ENCODE measurements at places on chromosomes 6 and 20.

DNA sequence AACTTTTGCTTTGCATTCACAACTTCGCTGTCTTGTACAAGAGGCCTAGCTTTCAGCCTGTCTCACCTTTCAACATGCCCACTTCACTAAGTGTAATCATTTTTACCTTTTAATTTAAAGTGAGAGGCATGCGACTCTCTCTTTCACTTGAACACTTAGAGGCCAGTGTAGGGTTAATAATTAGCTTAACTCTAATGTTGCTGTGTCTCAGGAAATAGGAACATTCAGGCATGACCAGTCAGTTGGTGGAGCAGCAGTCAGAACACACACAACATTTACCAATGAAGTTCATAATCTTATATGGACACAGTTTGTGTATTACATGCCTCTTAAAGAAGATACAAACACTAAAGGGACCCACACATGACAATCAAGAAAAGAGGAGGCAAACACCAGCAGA is 47.6 kb downstream of the HTR1B start:
- no peak for DNase-seq

DNA sequence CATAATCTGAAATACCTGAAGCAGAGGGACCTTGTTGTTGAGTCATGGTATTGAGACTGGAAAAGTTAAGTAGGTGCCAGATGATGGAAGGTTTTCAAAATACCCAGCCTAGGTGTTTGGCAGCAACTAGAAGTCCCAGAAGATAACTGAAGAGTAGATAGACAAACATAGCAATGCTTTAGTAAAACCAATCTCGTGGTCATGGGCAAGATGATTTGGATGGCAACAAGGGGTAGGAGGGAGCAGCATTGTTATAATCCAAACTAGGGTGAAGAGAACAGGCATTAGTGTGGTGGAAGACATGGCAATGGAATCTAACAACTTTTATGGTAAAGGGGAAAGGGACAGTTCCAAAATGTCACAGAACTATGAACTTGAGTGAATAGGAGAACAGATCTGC is 2.3 kb downstream of the FILIP1 start:
- DNase-seq, result no peak

DNA sequence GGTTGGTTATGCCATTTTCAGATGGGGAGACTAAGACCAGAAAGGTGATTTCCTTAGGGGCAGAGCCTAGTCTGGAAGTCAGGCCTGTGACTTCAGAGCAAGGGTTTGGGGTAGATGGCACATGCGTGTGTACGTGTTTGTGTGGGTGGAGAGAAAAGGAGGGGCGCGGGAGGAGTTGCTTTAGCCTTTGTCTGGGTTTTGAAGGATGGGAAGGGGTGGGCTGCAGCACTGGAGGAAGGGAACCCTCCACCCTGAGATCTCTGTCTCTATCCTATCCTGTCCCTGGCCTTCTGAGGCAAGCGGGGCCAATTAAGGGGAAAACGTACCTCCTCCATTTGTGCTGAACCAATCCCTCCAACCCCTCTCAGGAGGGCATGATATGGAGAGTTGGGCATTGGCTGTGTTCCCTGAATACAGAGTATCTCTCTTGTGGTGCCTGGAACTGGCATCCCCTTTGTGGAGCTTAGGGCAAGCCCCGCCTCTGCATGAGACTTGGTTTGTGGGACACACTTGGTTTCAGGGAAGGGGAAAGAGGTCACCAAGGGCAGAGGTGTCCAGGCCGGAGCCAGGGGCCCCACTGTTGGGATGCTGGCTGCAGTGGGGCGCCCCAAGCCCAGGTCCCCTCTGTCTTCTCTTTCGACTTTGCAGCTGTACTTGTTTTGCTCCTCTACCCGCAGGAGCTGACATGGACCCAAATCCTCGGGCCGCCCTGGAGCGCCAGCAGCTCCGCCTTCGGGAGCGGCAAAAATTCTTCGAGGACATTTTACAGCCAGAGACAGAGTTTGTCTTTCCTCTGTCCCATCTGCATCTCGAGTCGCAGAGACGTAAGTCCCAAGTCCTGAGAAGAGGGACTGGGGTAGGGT is at the start of gene DBNDD2:
DBNDD2 (plus strand) TSS at position 507 of the 863 bp plus-strand sequence; CDS start at position 686, 179 bp downstream.
- no peak for DNase-seq

DNA sequence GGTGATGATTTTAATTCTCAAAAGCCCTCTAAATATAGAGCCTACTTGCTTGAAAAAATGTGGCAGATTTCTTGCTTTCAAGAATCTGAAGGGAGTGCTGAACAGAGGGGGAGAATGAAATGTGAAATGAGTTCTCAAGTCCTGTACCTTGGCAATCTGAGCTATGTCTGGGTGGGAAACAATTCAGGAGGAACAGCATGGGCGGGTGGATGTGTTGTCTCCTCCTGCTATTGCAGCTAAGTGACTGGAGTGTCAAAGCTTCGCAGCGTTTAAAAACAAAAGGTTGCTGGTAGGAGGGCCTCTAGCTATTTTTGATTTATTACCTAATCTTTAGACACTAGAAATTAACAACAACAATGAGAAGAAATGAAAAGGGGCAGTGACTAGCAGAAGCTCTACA is 102.5 kb upstream of the ARG1 start:
- DNase-seq, result no peak

- DNase-seq, result no peak
Measured at GRCh38 chr6:36546308-36546919, 865 bp downstream of the STK38 start.

DNA sequence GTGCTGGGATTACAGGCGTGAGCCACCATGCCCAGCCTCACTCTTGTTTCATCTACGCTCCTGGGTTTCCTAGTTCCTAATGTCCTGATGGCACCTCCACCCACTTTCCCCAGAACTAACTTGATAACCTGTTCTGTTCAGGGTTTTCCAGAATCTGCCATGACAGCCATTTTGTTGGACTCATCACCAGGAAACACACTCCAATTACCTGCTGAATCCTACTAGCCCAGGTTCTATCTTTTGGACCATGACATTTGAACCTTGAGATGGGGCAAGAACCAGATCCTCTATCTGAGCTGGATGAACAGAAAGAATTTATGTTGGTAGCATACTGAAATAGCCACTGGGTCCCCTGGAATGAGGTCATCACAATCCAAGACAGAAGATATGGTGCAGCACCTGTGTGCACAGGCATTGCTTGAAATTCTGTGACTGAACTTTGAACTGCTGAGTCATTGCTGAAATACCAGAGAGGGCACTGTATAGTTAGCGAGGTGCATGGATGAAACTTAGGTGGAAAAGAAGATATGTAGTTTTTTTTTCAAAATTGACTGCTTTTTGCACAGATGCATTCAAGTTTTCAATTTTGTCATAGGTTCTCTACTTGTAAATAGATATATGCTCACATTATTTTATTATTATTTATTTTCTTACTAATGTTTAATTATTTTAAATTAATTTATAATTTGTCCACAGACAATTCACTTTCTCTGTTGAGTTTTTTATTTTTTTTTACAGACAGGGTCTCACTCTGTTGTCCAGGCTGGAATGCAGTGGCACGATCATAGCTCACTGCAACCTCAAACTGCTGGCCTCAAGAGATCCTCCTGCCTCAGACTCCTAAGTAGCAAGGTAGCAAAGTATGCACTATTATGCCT is 42.8 kb upstream of the TASP1 start:
- DNase-seq, result no peak

DNA sequence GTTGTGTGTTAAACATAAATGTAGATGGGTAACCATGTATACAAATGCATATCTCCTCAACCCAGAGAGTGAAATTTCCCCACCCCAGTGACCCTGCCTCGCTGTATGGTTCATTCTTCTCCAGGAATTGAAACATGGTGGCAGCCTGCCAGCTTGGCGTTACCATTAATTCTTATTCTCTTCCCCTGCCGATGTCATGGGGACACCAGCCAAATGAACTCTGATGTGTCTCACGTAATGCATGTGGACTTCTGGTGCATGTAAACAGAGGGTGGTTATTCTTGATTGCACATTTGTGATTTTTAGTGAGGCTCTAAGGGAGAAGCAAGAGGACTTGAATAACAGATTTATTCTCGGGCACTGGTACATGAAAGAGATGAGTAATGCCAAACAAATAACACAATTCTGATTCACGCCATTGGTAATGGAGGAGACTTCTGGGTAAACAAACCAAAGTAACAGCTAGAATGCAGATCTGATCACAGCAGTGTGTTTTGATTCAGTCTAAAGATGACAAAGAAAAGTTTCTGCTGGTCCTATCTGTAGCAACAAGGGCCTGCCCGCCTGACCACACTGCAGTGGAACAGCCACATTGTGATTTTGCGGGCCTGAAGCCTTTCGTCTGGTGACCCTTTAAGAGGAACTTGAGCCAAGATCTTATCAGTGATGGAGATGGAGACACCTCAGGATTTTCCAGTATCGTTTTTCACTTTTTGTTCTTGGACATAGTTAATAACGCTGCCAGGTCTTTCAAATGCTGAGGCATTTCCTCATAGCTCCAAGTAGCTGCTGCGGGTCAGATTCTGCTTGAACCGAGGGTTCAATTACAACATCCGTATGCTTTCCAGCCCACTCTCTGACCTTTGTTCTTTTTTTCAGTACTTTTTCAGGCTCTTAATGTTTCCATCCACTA is 171.8 kb upstream of the AKAP12 start:
- DNase-seq, result no peak

DNA sequence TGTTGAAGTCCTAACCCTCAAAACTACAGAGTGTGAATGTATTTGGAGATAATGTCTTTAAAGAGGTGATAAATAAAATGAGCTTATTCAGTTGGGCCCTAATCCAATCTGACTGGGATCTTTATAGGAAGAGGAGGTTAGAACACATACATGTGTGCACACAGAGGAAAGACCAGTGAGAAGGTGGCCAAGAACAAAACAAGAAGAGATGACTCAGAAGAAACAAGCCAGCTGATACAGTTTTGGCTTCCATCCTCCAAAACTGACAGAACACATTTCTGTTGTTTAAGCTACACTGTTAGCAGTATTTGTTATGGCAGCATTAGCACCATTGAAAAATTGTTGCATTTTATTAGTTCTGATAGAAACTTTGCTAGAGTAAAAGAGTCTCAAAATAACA is 609.3 kb upstream of the IMPG1 start:
- DNase-seq, result no peak

DNA sequence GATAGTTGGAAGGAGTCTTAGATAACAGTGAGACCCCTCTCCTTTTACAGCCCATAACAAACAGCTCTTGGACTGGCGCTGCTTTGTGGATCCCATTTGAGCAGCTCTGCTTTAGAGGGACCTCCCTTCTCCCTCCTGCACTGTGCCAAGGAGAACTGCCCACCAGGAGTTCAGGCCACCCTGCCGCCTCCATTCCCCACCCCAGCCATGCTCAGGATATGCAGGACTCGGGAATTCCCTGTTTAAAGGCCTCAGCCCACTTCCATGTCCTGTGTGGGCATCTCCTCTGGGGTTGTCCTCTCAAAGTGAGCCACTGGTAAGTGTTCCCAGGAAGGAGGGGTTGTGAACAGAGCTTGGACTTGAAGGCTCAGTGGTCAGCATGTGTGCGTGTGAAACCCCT is 312.6 kb upstream of the RNF24 start:
- DNase-seq, result no peak

DNA sequence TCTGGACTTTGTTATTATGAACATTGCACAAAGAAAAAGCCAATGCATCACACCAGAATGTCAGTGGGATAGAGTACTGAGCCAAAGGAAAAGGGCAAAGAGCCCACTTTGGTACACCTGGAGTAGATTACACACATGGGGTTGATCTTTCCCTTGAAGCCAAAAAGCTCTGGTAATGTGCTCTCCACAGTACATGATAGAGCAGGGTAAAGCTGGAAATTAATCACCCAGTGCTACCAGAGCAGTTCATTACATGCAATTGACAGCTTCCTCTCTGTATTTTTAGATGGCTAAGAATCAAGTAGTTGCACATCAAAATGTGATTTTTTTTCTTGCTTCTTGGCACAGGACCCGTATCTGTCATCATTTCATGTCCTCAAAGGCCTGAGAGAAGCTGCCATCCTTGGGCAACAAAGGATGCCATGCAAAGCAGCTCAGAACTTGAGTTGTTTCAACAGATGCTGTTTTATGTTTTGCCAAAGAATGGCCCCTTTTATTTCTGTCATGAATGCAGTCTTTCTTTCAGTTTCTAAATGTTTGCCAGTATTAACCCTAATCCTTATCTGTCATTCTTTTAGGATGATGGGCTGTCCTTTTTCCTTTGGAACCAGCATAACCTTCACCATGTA is 88.1 kb downstream of the HDGFL1 start:
- DNase-seq, result no peak

DNA sequence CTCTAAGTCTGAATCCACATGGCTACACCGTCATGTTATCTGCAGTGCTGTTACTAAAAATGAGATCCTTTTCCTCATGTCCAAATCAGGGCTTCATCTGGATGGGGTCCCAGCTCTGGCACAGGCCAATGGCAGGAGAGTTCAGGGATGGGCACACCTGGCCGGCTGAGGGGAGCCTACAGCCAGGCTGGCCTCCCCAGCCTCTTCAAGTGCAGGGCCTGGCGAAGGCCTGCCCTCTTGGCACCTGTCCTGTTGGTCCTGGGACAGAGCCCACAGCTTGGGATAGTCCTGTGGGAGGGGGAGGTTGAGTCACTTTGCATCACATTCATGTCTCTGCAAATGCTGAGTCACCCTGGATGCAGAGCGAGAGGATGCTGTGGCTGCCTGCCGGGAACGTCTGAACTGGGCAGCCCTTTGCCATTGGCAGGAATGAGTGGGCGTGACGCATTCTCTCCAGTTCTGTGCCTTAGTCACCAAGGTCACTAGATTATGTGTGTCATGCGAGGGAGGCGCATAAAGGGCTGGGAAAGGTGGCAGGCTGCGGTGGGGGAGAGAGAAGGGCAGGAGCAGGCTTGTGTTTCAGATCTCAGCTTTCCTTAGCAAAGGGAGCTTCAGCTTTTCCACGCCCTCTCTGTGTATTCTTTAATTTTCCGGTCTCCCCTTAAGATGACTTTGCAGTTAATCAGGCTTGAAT is 223.2 kb upstream of the ECI2 start:
- peak; percentile 85 for DNase-seq

- no peak for DNase-seq
Measured at GRCh38 chr6:100138346-100139022, 144.5 kb upstream of the MCHR2 start.

- DNase-seq, result no peak
Measured at GRCh38 chr6:33391922-33392594, 435 bp downstream of the KIFC1 start.

- DNase-seq, result no peak
Measured at GRCh38 chr6:37745748-37746147, 48.1 kb upstream of the MDGA1 start.

- peak; percentile 77 for DNase-seq
Measured at GRCh38 chr20:63183422-63184146, 32.3 kb downstream of the YTHDF1 start.

- no peak for DNase-seq
Measured at GRCh38 chr20:3812259-3812681, 8.1 kb upstream of the AP5S1 start.

DNA sequence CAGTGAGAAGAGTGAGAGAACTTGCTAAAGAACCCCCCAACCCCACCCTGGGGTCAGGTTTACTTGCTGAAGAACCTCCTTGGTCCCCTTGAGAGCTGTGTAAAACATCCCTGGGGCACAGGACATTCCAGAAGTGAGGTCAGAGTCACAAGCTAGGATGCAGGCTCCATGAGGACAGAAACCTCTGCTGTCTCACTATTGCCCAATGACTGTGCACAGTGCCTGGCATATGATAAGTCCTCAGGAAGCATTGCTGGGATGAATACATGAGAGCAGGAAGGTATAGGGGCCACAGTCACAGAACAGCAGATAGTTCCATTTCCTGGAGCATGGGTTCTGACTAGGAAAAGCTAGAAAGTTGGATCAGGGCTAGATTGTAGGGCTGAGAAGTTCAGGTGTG is 18.4 kb downstream of the NT5E start:
- DNase-seq, result peak; percentile 10

GRCh38 chr20:35088231-35089145 is 4.1 kb downstream of the TRPC4AP start:
- DNase-seq, result no peak
